Putamen (tissue), 1 donor: ENCODE measurements at places on chromosomes 12 and 14.

- DNase-seq, result no peak
These were observed 10.1 kb upstream of the RASSF3 start for GRCh38 chr12:64600164-64600561.

- no peak for DNase-seq
These were observed 171.0 kb upstream of the HIF1A start for GRCh38 chr14:61524211-61524806.

GRCh38 chr12:131981388-131981787 is 31.6 kb downstream of the EP400 start:
- no peak for DNase-seq

- DNase-seq, result peak; percentile 37
These were observed 55.9 kb downstream of the ZFC3H1 start for GRCh38 chr12:71607494-71608330.

GRCh38 chr14:105061428-105062047 is 3.7 kb downstream of the GPR132 start:
- no peak for DNase-seq
